ENCODE measurements at places on chromosomes 11 and 22.
A peak's percentile ranks its signal among the peaks of the same experiment; 100 is the strongest.

GRCh38 chr11:16926883-16927626 is 87.2 kb downstream of the PLEKHA7 start:
- no peak for DNase-seq

DNA sequence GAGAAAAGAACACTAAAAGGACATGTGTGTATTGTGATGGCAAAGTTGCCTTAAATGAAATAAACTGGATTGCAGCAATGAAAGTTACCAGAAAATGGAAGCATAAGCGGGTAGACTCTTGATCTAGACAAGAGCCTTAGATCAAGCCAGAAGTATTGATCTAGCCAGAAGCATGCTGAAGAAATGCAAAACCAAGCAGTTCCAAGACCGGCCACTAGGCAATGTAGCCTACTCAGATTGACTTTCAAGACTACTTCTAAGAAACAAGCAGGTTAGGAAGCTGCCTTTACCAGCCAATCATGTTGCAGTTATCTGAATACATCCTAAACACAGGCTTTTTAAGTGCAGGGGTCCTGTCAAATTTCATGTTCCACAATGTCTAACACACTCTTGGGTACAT is 54.6 kb downstream of the KCNA4 start:
- no peak for DNase-seq

- DNase-seq: peak; percentile 93
These were observed 88.7 kb downstream of the TP53I11 start for GRCh38 chr11:44861849-44862557.

DNA sequence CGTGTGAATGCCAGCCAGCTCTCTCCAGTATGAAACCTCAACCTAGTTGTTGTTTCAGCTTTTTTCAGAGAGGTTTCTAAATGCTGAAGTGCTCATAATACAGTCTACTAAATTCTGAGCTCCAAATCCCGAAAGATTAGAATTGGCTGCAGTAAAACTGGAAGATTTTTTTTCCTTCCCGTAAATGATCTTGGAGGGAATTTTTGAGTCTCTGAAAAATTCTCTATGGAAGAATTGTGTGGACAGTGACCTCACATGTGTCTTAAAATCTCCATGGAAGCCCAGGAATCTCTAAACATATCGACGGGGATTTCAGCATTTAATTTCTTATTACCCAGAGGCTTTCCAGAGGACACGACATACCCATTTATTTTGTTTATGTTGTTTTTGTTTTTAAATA is 1499.2 kb downstream of the LRRC4C start:
- no peak for DNase-seq

DNA sequence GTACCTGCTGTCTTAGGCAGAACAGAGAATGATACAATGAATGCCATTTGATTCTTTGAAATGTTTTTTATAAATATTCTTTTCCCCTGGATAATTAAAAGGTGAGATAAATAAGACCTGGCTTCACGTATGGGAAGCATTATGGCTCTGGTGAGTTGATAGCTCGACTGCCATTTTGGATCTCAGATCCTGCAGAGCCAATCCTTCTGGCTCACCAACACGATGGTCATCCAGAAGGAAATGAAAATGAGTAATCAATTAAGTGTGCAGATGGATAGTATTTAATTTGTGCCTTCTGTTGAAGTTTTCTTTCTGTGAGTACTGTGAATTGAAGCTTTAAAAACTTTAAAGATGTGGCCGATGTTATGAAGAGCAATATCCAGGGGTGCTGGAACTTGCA is 2.7 kb downstream of the TNRC6B start:
- DNase-seq: no peak

- peak; percentile 69 for DNase-seq
These were observed 3.5 kb upstream of the LARGE1 start for GRCh38 chr22:33923660-33924246.

DNA sequence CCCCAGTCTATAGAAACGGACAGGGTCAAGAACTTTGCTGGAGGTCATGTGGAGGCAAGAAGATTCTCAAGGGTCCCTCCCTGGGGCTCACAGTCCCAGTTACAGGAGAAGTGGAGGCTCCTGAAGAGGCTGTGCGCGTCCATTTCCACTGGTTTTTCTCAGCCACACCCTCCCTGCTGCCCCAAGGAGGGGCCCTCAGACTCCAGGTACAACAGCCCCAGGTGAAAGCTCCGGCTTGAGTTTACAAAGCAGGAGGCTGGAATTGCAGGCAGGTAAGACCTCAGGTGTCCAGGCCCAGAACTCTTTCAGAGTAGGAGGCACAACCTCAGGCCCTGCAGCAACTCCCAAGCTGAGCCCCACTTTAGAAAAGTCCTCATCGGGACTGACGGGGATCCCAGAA is 3.1 kb downstream of the SHANK2 start:
- no peak for DNase-seq

DNA sequence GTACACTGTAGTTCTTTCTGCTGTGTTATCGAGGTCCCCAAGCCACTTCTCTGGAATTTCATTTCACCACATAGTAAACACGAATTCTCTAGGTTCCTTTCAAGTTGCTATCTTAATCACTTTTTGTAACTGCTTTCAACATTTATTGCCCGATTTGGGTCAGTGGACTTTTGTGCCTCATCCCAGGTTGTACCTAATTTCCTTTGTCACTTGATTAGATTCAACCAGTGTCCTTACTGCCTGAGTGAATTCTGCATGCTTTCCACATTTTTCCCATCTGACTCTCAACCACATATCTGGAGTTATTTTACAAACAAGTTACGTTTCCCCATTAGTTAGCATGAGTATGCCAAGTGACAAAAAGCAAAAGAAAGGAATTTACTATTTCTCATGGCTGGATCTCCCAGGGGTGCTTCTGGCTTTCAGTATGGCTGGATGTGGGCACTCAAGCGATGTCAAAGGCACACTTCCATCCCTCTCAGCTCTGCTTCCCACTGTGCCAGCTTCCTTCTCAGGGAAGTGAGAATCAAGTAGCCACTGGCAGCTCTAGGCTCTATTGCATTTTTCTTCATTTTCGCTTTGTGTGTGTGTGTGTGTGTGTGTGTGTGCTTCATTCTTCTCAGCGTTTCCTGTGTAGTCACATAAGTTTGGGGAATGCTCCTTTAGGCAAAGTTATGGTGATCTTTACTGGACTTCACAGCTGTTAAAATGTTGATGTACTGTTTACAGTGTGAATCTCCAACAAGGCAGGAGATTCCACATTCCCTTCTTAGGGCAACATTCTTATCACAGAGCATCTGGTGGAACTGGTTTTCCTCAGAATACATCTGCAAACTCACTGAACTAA is 128.9 kb downstream of the DBX1 start:
- no peak for DNase-seq

GRCh38 chr11:112334381-112334780 is 73.7 kb upstream of the PLET1 start:
- DNase-seq: no peak

- no peak for DNase-seq
These were observed 7.5 kb upstream of the NLRP6 start for GRCh38 chr11:270451-271318.

GRCh38 chr22:49948116-49948957 is 12.2 kb upstream of the PIM3 start:
- DNase-seq: no peak

- peak; percentile 59 for DNase-seq
These were observed 2.0 kb downstream of the ARVCF start for GRCh38 chr22:20014526-20015186.

- DNase-seq: no peak
These were observed 8.6 kb upstream of the RELT start for GRCh38 chr11:73367482-73368024.

- no peak for DNase-seq
These were observed 4.6 kb upstream of the CERK start for GRCh38 chr22:46742576-46743221.

- DNase-seq: no peak
These were observed 7.4 kb downstream of the SCARF2 start for GRCh38 chr22:20430101-20430719.

- DNase-seq: no peak
These were observed 854.4 kb upstream of the CCDC90B start for GRCh38 chr11:84140386-84141169.

DNA sequence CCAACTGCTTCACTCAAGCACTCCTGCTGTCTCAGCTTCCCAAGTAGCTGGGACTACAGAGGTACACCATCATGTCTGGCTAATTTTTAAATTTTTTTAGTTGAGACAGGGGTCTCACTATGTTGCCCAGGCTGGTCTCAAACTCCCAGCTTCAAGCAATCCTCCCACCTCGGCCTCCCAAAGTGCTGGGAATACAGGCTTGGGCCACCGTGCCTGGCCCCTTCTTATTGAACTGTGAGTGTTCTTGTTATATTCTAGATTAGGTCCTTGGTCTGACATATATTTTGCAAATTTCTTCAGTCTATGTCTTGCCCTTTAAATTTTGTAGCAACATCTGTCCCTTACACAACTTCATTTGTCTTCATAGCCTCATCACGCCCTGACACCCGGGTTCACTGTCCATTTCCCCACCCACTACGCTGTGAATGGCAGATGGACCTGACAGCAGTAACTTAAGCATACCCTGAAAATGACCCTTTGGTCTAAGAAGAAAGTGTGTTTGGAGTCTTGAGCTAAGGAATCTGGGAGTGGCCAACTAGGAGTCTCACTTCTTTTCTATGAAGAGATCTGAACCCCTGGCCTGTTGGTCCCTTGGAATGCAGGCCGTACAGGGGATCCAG is 4.2 kb upstream of the FAM118A start:
- no peak for DNase-seq

DNA sequence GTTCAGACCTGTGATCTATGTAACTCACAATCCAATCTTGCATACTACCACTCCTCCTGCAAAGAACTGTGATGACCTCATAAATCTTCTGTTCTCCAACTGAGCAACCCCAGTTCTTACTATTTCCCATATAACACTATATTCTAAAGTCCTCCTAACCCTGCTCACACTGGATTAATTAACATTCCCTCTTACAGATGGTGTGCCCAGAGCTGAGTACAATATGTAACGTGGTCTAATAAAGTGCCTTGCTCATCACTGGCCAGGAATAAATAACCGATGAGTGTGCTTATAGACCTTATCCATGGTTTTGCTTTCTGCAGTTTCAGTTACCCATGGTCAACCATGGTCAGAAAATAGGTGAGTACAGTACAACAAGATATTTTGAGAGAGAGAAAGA is 28.6 kb downstream of the PRCP start:
- no peak for DNase-seq

GRCh38 chr11:15095736-15096228 is 18.9 kb upstream of the INSC start:
- no peak for DNase-seq

- DNase-seq: no peak
These were observed 10.7 kb upstream of the LRRC10B start for GRCh38 chr11:61497876-61498275.

- DNase-seq: no peak
These were observed 138.5 kb downstream of the SWAP70 start for GRCh38 chr11:9802291-9802861.
